ENCODE measurements at places on chromosomes 5 and 9.

DNA sequence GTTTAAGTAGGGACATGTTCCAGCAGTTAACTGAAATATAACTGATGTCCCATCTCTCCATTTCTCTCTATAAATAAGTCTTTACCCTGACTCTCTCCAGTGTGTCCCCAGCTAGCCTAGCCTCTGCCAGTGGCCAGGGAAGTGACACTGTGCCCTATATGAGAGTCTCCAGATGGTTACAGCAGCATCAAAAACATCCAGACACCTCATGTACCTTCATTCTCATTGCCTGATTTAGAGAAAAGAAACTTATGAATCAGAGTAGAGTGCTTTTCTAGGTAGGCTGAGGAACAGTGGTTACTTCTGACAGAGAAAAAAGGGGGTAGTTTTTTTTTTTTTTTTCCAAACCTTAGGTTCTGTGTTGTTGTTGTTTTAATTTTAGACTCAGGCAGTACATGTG, 148.5 kb downstream of the GNAQ start:
- no peak for DNase-seq

DNA sequence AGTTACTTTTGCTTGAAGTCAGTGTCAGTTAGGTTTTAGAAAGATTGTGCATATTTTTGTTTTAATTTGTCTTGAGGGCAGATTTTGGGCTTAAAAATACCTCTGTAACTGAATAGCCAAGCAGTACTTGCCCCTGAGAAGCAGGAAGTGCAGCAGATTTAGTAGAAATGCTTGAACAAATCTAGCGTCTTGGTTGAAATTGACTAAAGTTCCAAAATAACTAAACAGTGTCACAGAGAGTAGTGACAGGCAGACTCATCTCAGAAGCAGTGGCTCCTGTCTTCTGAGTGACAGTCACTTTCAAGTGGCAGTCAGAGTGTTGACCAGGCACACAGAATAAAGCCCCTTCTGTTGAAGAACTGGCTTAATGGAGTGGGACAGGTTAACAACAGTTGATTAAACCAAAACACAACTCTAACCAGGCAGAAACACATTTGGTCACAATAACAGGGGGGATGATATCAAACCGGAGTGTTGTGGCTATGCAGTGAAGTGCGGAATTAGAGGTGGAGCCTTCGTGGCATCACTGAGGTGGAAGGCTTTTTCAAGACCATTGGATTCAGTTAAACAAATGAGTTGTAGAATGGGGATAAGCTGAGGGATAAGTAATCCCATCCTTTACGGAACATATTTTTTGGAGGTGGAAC, 29.1 kb downstream of the TRIO start:
- no peak for DNase-seq

- DNase-seq = no peak
These were observed 1.6 kb downstream of the RAD23B start for GRCh38 chr9:107284636-107285035.

DNA sequence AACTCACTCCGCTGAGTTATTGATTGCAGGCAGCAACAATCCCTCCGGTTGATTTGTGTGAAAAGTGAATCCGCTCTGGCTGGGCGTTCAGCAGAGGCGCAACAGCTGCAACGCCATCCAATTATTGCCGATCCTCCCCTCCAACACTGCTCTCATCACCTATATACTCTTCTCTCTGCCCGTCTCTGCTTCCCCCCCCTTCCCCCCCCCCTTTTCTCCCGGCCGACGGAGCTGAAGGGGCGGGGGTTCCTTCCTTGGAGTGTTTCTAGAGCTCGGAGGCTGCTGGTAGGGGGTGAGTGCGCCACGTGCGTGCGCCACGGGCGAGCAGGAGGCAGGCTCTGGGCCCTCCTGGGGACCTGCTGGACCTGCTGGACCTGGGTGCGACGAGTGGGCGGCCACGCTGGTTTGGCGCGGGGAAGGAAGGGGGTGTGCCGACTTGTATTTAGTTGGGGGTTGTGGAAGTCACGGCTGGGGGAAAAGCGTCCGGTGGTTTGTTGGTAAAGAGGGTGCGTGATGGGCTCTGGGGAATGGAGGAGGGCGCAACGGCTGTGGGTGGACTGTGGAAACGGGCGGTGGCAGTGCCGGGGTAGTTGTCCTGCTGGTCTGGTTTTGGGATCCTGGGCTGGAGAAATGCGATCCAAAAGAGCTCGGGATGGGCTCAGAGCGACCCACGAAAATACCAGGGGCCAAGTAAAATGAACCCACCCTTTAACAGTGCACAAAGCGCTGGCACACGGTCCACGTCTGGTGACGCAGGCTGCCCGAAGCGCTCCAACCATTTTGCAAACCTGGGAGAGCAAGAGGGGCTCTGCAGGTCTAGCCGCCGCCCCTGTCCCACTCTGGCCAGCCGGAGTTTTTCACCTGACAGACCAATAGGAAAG, 6.4 kb upstream of the MEF2C start:
- DNase-seq = no peak

- DNase-seq = no peak
These were observed 445.6 kb downstream of the NFIB start for GRCh38 chr9:13868336-13868735.

GRCh38 chr9:79742110-79742721, 170.5 kb downstream of the TLE4 start:
- no peak for DNase-seq

All from glomerular endothelial cell (primary cell).